ENCODE measurements at places on chromosomes 3 and 15. TPM values are rescaled to one million over a fixed set of nuclear protein-coding genes. Genes with fewer than 3 reads are reported as not detected.

PLSCR1 gene
- total RNA-seq, result 90.1 TPM

CYP1A2 gene
- not detected for total RNA-seq

PRICKLE2 gene
- 11.9 TPM for total RNA-seq

HRG gene
- not detected for total RNA-seq

CCDC54 gene
- not detected for total RNA-seq

CCK gene
- total RNA-seq, result 50.7 TPM

FBXW12 gene
- total RNA-seq, result 0.68 TPM

EIF5A2 gene
- 3.1 TPM for total RNA-seq

Data from prostate gland (tissue), 2 donors.